Cortex of kidney (tissue), 1 donor: ENCODE measurements at places on chromosomes 4 and X.

DNA sequence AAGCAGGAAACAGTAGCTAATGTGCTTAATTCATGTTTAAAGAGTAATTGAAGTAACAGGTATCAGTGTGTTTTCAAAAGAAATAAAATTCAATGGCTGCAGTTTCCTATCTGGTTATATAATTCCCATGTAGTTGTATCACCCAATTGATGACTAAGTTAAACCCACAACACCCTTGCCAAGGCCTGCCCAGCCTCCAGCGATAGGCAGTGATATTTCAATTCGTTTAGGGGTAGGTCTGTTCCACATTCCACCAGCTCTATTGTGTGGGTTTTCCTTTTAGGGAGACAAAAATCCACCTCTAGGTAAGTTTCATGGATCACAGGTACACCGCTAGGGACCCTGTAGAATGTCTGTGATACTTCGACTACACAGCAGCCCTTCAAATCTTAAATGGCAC, 24.7 kb upstream of the MXRA5 start:
- DNase-seq: no peak

GRCh38 chr4:158811704-158812103, 42.9 kb downstream of the FNIP2 start:
- DNase-seq: no peak

DNA sequence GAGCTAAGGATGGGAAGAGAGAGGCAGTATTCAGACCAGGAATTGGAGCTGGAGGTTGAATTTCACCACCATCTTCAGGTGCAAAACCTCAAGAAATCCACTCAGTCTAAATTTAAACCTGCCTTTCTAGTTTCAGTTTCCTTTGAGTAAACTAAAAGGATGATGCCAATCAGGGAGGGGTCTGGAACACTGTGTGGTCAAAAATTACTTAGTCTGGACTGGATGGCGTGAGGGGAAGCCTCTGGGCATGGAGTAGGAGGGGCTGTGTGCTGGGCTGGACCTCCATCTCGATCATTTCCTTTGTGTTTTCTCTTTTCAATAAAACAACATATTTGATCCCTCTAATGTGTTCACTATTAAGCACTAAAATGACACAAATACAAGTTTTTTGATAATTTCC, 120.1 kb downstream of the GC start:
- DNase-seq: no peak

GRCh38 chr4:13794819-13795565, 167.5 kb upstream of the BOD1L1 start:
- DNase-seq: no peak

DNA sequence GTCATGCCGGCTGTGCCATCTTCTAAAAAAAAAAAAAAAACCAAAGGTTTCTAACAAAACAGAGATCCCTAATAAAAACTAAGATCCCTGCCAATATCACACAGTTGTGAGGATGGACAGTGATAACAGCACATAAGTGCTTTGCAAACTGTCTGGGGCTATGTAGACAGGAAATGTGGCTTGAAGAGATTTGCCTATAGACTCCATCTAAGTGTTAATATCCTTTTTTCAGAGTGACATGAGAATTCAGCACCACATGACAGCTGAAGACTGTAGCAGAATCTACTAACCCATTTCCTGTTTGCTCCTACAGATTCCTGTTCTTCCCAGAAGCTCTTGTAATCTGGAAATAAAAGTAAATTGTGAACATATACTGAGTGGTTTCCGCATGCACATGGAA, 215.4 kb downstream of the KDR start:
- DNase-seq: no peak

DNA sequence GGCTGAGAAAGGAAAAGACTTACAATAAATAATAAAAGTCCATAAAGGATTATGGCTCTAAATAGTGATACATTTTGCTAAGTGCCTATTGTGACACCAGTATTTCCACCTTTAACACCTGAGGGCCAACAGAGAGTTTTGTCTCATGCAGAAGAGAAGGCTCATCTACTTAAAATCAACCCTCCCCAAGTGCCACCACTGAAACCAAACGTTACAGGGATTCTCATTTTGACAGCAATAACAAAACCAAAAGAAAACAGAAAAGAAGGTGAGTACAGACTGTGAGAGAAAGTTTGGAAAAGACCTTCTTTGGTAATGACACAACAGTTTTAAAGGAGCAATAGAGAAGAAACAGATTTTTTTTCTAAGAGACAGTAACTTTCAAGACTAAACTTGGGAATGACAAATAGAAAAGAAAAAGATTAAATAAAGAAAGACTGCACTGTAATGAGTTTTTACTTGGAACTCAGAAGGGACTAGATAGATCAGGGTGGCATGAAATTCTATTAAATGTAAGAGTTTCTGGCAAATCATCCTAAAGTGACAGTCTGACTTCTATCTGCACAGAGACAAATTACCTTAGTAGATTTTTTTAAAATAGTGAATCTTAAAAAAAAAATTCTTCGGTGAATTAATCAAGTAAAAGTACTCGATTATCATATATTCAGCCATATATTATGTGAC, 109.7 kb downstream of the ZNF827 start:
- no peak for DNase-seq

- DNase-seq: no peak
These were observed 33.3 kb downstream of the BBS12 start for GRCh38 chr4:122765692-122766352.

- DNase-seq: no peak
These were observed 286.1 kb downstream of the DCHS2 start for GRCh38 chr4:154205471-154205870.

- no peak for DNase-seq
These were observed 180.2 kb upstream of the TET2 start for GRCh38 chr4:104966349-104967033.

GRCh38 chr4:1239950-1240307, 9.0 kb downstream of the CTBP1 start:
- DNase-seq: no peak

GRCh38 chrX:7514871-7515599, 327.9 kb upstream of the VCX start:
- DNase-seq: no peak

DNA sequence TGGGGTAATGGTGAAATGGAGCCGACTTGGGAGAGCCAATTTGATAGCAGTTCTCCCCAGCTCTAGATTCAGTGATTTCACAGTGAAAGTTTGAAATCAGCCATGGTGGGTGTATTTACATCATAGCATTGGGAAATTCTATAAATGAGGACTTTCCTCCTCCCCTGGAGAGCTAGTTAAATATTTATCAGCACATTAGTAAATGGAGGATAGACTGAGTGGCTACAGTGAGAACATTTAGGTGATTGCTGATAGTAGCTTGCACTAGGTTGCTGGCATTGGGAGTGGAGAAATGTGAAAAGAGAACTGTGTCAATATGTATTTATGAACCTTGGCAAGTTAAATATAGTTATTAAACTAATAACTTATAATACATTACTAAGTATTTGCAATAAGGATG, 347.3 kb downstream of the CCSER1 start:
- no peak for DNase-seq

GRCh38 chr4:153521478-153521877, 55.3 kb downstream of the TMEM131L start:
- DNase-seq: no peak

GRCh38 chrX:136347706-136348105, 46.9 kb downstream of the ADGRG4 start:
- no peak for DNase-seq

GRCh38 chrX:5810636-5811035, 418.0 kb downstream of the NLGN4X start:
- no peak for DNase-seq

DNA sequence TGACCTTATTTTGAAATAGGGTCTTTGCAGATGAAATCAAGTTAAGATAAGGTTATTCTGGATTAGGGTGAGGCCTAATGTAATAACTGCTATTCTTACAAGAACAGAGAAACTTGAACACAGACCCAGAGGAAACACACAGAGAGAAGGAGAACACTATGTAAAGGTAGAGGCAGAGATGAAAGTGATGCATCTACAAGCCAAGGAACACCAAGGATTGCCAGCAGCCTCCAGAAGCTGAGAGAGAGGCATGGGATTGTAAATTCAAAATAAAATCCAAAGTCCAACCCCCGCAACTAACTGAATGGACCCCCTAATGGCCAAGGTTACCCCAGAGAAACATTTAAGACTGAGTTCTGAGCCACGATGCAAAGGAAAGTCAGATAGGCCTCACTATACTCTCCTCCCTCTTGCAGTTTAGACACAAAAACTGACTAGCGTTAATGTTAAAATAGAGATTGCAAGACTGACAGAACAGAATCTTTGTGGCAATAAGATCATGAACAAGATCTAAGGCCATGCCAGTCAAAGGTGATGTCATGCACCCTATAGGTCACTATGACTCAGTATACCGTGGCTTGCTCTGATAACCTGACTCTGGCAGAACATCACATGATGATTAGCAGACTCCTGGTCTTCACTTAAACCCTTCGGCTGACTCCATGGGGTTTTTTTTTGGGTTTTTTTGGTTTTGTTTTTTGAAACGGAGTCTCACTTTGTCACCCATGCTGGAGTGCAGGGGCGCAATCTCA, 42.9 kb downstream of the DDX60L start:
- no peak for DNase-seq

GRCh38 chrX:151396042-151396824, 773 bp upstream of the VMA21 start:
- no peak for DNase-seq

GRCh38 chr4:37674439-37674838, 11.7 kb downstream of the RELL1 start:
- DNase-seq: no peak

DNA sequence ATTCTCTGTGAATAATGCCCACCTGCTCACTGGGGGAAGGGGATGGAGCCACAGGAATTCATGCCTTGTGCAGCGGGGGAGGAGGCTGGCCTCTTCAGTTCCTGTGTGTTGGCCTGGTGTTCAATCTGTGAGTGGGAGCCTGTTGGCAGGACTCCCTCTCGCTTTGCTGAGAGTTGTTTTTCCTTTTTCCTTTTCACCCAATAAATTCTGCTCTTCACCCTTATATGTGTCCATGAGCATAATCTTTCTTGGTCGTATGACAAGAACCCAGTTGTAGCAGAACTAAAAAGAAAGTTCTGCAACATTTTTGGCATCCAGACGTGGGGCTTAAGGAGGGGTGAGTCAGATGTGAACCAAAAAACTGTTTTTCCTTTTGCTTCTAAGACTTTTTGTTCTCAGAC, 235.2 kb upstream of the HDX start:
- DNase-seq: no peak

DNA sequence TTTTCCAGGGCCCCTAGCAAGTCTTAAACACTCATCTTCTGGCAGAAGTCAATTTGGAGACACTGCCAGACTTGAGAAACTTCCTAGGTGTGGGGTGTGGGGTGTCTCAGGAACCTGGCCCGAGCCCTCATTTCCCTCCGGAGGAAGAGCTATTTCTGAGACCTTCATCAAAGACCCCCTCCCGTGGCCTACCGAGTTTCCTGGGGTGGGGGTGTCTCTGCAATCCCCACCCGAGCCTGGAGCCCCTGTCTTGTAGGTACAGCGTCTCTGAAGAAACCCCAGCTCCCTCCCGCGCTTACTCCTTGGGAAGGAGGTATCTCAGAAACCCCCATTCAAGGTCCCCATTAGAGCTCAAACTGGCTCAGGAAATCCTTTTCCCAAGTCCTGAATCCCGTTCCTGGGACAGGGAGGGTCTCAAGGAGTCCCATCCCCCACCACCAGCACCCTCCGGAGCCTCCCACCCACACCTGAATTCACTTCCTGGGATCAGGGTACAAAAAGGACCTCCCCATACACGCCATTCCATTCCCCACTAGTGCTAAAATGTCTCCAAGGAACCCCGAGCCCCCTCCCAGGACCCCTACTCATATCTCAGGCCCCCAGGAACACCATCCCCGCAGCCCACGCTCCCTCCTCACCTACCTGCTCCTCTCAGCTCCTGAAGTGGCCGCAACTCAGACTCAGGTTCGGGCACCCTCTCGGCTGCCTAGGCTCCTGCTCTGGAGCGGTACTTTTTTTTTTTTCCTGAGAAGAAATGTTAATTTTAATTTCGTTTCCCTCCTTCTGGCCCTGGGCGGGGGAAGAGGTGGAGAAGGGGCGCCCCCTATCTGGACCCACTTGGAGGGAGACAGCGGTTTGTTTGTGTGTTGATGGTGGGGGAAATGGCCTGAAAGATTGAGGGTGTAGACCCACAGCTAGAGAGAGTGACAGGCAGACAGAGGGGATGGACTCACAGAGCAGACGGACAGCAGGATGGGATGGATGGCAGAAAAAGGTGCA, 1.1 kb downstream of the SLC38A5 start:
- no peak for DNase-seq

DNA sequence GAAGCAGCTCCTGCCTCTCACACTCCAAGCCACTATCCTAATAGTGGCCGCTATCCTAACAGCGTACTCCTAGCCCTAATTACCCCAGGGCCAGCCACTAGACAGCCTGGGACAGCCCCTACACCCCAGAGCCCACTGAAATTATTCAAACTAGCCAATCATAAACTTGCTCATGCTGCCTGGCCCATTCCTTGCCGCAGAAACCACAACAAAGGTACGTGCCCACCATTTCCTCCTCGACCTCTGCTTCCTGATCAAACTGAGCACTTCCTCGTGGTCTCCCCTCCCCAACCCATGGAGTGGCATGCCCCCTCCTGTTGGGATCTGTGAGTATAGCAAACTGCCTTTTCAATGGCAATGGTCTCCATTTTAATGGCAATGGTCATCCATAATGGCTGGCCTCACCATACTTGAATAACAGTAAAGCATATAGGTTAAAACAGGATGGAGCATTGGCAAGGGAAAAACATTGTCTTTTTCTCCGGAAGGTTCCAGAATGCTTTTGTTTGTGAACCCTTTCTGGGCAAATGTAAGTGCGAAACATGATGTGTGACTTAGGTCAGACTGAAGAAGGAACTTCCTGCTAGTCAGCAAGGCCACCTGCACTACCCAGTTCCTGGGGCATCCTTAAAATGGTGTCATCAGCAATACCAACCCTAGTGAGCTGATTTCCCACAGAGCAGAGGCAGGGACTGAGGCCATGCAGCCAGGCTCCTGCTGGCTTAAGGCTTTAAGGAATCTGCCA, 107.1 kb upstream of the ATP6AP2 start:
- peak; percentile 3 for DNase-seq

DNA sequence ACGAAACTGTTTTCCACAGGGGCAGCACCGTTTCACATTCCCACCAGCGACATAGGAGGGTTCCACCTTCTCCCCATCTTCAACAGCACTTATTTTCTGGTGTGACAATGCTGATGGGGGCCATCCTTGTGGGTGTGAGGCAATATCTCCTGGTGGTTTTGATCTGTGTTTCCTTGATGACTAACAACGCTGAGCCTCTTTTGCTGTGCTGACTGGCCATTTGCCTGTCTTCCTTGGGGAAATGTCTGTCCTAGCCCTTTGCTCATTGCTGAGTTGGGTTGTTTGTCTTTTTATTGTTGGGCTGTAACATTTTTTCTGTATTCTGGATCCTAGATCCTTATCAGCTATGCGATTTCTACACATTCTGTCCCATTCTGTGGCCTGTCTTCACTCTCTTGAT, 33.7 kb downstream of the ATP2B3 start:
- no peak for DNase-seq

GRCh38 chrX:123184219-123184865, at the start of gene GRIA3:
GRIA3 (plus strand) TSS chrX:123184278; CDS start chrX:123184536, 258 bp downstream.
- no peak for DNase-seq

- DNase-seq: no peak
These were observed 30.7 kb upstream of the MAP9 start for GRCh38 chr4:155407480-155407879.
